Stimulated activated memory B cell treated with anti-CD40 and anti-IgM and Interleukin-4, amounts not matched to agents 10 μg/mL and 1 μg/mL and 100 μg/mL, for 72 hours (primary cell): ENCODE measurements at places on chromosomes 7 and 10.
A peak's percentile ranks its signal among the peaks of the same experiment; 100 is the strongest.

GRCh38 chr10:87973635-87974034, 110.2 kb downstream of the PTEN start:
- no peak for ATAC-seq

GRCh38 chr7:143287935-143288826, at the start of gene CASP2:
Gene CASP2 (plus strand): TSS chr7:143288351. CDS start chr7:143288456, 105 bp downstream.
- peak; percentile 97 for ATAC-seq

- ATAC-seq, result no peak
Measured at GRCh38 chr10:118007773-118008172, 39.0 kb downstream of the RAB11FIP2 start.

DNA sequence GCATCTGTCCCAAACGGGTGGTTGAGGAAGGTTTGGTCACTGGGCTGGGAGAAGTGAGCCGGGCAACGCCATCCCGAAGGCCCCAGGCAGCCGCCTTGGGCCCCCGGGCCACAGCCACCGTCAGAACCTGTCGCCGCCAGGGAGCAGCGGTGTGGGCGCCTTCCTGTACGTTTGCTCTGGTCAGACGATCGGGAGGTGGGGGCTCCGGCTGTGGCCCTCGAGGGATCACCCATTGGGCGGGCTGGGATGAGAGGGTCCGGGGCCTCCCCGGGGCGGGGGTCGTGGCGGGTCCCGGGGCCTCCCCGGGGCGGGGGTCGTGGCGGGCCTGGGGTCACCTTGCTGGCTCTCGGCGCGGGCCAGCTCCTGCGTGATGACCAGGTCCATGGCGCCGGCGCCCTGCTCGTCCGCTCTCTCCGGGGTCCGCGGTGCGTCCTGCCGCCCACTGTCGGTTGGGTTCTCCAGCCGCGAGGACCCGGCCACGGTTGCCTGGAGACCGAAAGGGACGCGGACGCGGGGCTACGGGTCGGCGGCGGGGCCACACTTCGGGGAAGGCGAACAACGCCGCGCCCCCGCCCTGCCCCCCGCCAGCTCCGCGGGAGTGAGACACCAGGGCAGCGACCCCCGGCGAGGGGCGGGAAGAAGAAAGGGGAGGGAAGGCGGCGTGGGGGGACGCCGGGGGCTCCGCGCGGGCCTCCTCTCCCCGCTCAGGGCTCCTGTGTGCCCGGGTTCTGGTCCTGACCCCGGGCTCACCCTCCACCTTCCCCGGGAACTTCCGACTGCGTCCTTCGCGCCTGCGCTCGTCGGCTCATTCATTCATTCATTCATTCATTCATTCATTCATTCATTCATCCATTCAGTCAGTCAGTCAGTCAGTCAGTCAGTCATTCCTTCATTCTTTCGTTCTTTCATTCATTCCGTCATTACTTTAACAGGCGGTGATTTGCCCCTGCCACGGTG, at the start of gene CFAP46:
CFAP46 (minus strand) TSS at position 470 of the 957 bp plus-strand sequence; CDS start at position 384, 86 bp downstream.
- no peak for ATAC-seq
